ENCODE measurements at places on chromosomes 16 and 17.

DNA sequence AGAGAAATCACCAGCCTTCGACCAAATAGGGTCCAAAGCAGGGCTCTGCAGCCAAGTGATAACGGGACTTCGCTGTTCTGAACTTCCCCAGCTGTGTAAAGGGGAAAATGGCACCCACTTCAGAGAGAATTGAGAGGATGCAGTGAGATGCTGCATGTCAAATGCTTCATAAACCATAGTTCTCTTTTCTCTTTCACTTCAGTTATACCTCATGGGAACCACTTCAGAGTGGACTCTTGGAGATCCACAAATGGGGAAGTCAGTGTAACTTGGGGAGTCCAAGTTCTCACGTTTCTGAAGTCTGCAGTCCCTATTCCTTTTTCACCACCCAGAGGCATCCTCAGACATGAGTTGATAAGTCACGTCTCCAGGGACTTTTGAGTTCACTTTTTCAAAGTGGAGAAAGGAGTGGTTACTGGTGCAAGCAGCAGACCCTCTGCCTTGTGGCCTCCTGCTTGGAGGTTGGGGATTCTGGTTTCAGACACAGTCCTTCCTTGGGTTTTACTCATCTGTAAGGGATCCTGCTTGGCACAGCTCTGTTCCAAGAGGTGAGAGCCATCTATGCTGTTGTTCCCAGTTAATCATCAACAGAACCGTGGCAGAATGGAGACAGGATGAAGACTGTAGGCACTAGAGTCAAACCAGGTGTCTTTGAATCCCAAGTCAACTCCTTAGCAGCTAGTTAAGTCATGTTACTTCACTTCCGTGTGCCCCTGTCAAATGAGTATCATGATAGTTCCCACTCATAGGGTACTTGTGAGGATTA, 123.4 kb upstream of the NOL11 start:
- H3K4me3 ChIP-seq = no peak overlapping the region
- H3K27ac ChIP-seq = no peak overlapping the region
- no peaks in the 10 kb centered on the region for H3K4me1 ChIP-seq
- DNase-seq = no peak
- H3K36me3 ChIP-seq = no peaks in the 10 kb centered on the region
- no peaks in the 10 kb centered on the region for H3K27me3 ChIP-seq

- peaks cover 17% of the 10 kb centered on the region for H3K27me3 ChIP-seq
- no peak overlapping the region for H3K4me3 ChIP-seq
- no peak overlapping the region for H3K27ac ChIP-seq
- H3K36me3 ChIP-seq = no peaks in the 10 kb centered on the region
- DNase-seq = no peak
- peaks cover 7% of the 10 kb centered on the region for H3K4me1 ChIP-seq
Measured at GRCh38 chr17:39097150-39097519, 54.3 kb downstream of the PLXDC1 start.

- H3K4me1 ChIP-seq = no peaks in the 10 kb centered on the region
- no peak overlapping the region for H3K27ac ChIP-seq
- H3K4me3 ChIP-seq = no peak overlapping the region
- no peak for DNase-seq
- no peaks in the 10 kb centered on the region for H3K36me3 ChIP-seq
Measured at GRCh38 chr17:27242951-27243350, 51.0 kb upstream of the WSB1 start.

GRCh38 chr16:68643227-68643626, 1.9 kb upstream of the CDH3 start:
- DNase-seq = no peak
- no peak overlapping the region for H3K27ac ChIP-seq
- H3K27me3 ChIP-seq = peaks cover 37% of the 10 kb centered on the region
- peaks cover 28% of the 10 kb centered on the region for H3K4me1 ChIP-seq
- no peak overlapping the region for H3K4me3 ChIP-seq
- no peaks in the 10 kb centered on the region for H3K36me3 ChIP-seq

GRCh38 chr16:1929105-1929504, 10.9 kb upstream of the HS3ST6 start:
- peak overlapping the region; percentile 38 for H3K4me3 ChIP-seq
- peaks cover 6% of the 10 kb centered on the region for H3K4me1 ChIP-seq
- no peaks in the 10 kb centered on the region for H3K36me3 ChIP-seq
- no peak for DNase-seq
- H3K27me3 ChIP-seq = no peaks in the 10 kb centered on the region

DNA sequence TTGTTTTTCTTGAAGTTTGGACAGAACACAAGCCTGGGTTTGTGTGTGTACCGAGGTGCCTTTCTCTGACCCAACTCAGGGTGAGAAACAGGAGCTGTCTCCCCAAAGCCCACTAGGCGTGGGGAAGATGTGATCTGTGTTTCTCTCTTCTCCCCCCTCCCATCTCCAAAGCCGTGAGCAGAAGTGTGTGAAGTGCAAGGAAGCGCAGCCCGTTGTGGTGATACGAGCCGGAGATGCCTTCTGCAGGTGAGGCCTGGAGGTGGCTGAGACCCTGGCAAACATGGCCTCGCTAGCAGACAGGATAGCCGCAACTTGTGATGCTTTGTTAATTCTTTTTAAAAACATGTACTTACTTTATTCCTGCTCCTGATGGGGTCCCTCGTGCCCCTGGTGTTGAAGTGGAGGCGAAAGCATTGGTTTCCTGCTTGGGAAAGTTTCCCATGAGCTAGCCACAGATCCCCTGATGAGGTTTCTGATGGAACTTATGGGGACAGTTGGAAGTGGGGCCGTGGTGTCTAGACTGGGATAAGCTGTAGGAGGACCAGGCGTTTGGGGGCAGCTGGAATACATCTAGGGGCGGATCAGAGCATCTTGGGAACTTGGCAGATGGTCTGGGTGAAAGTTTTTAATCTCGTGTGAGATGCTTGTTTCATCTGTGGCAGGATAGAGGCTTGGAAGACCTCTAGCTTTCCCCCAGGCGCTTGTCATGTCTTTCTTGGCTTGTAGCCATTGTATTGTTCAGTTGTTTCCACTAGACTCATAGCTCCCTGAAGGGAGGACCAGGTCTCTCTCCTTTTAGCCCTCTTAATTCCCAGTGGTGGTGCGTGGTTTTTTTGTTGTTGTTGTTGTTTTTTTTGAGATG, 893 bp downstream of the CTU2 start:
- DNase-seq = no peak
- peak overlapping the region; percentile 88 for H3K4me3 ChIP-seq
- H3K36me3 ChIP-seq = peaks cover 3% of the 10 kb centered on the region
- H3K27ac ChIP-seq = peak overlapping the region; percentile 50
- H3K27me3 ChIP-seq = no peaks in the 10 kb centered on the region

- H3K36me3 ChIP-seq = no peaks in the 10 kb centered on the region
- DNase-seq = no peak
- no peak overlapping the region for H3K27ac ChIP-seq
- no peaks in the 10 kb centered on the region for H3K4me1 ChIP-seq
- H3K27me3 ChIP-seq = peaks cover 28% of the 10 kb centered on the region
- no peak overlapping the region for H3K4me3 ChIP-seq
Measured at GRCh38 chr17:46883871-46884520, 32.6 kb downstream of the WNT9B start.

- no peaks in the 10 kb centered on the region for H3K27me3 ChIP-seq
- DNase-seq = peak; percentile 99
- H3K27ac ChIP-seq = peak within 1 kb of the TSS; percentile 90
- H3K4me3 ChIP-seq = peak within 1 kb of the TSS; percentile 68
- H3K36me3 ChIP-seq = no peaks in the 10 kb centered on the region
Measured at GRCh38 chr17:81394921-81395599, at the start of gene BAHCC1. BAHCC1 (plus strand) TSS chr17:81395457; CDS start chr17:81399740, 4,283 bp downstream.

DNA sequence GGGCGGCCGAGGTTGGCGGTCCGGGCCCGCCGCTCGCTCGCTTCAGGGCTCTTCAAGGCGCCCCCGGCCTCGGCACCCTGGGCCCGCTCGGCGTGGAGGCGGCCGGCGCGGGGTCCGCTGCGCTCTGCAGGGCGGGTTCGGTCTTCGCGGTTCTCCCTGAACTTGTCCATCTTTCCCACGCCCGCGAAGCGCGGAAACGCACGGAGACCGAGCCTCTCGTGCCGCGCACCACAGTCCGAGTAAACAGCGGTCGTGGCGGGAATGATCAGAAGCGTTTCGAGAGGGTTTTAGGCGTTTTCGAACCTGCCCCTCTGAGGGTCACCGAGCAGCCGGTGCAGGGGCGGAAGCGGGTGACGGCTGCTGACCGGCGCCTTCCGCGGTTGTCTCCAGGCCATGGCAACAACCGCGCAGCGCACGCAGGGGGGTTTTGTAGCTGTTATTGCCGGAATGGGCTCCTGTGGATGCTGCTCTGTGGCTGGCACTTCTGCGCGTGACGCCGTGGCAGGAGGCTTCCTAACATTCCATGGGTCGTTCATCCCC, 414 bp downstream of the NARF start:
- peak overlapping the region; percentile 71 for H3K27ac ChIP-seq
- peaks cover 12% of the 10 kb centered on the region for H3K4me1 ChIP-seq
- DNase-seq = peak; percentile 16
- peak overlapping the region; percentile 91 for H3K4me3 ChIP-seq

DNA sequence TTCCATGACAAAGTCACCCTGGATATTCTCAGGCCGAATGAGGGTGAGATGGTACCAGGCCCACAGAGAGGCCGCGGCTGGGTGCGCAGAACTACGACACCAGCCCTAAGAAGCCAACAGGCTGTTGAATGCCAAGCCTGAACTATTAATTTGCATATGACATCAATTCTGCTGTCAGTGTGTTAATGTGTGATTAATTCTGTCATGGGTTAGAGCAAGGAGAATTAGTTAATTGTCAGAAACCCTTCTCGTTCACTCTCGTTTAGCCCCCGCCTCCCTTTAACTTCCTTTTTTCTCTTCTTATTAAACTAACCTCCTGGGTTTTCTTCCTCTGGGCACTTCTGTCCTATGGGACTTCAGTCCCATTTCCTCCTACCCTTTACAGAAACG, 123.4 kb downstream of the ZFHX3 start:
- no peak for DNase-seq
- no peak overlapping the region for H3K27ac ChIP-seq
- no peak overlapping the region for H3K4me3 ChIP-seq
- H3K36me3 ChIP-seq = no peaks in the 10 kb centered on the region
- H3K4me1 ChIP-seq = peaks cover 24% of the 10 kb centered on the region

- no peak overlapping the region for H3K4me3 ChIP-seq
- H3K4me1 ChIP-seq = peaks cover 3% of the 10 kb centered on the region
- no peak overlapping the region for H3K27ac ChIP-seq
Measured at GRCh38 chr17:32910769-32911168, 17.2 kb upstream of the TMEM98 start.

GRCh38 chr16:24520983-24521382, 18.4 kb upstream of the RBBP6 start:
- no peaks in the 10 kb centered on the region for H3K27me3 ChIP-seq
- H3K27ac ChIP-seq = no peak overlapping the region
- H3K4me3 ChIP-seq = no peak overlapping the region
- DNase-seq = no peak
- no peaks in the 10 kb centered on the region for H3K36me3 ChIP-seq

GRCh38 chr17:420479-421175, 68.0 kb upstream of the RPH3AL start:
- no peaks in the 10 kb centered on the region for H3K36me3 ChIP-seq
- no peak overlapping the region for H3K4me3 ChIP-seq
- no peaks in the 10 kb centered on the region for H3K4me1 ChIP-seq
- DNase-seq = no peak

DNA sequence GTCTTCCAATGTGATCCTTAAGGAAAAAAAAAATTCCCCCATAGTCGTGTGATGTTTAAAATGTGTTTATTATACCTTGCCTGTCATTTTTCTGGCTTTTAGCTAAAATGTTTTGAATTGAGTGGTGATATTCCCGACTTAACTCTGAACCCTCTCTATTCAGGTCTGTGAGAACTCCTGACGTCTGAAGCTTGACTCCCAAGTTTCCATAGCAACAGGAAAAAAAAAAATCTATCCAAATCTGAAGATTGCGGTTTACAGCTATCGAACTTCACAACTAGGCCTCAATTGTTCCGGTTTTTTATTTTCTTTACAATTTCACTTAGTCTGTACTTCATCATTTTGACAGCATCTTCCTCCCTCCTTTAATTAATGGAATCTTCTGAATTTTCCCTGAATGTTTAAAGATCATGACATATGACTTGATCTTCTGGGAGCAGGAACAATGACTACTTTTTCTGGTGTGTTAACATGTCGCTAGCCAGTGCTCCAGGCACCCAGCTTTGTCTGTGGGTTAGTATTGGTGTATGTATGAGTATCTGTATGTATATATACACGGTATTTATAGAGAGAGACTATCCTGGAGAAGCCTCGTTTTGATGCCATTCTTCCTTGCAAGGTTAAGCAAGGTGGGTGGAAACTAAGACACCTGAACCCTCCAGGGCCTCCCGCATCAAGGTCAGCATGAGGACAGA, 12.8 kb upstream of the HSBP1 start:
- no peaks in the 10 kb centered on the region for H3K4me1 ChIP-seq
- DNase-seq = no peak
- no peak overlapping the region for H3K27ac ChIP-seq
- no peaks in the 10 kb centered on the region for H3K27me3 ChIP-seq
- H3K36me3 ChIP-seq = no peaks in the 10 kb centered on the region

- no peaks in the 10 kb centered on the region for H3K27me3 ChIP-seq
- no peak for DNase-seq
- peaks cover 10% of the 10 kb centered on the region for H3K4me1 ChIP-seq
- no peaks in the 10 kb centered on the region for H3K36me3 ChIP-seq
- H3K4me3 ChIP-seq = no peak overlapping the region
- H3K27ac ChIP-seq = no peak overlapping the region
Measured at GRCh38 chr17:4485676-4486646, 12.7 kb upstream of the SPNS2 start.

DNA sequence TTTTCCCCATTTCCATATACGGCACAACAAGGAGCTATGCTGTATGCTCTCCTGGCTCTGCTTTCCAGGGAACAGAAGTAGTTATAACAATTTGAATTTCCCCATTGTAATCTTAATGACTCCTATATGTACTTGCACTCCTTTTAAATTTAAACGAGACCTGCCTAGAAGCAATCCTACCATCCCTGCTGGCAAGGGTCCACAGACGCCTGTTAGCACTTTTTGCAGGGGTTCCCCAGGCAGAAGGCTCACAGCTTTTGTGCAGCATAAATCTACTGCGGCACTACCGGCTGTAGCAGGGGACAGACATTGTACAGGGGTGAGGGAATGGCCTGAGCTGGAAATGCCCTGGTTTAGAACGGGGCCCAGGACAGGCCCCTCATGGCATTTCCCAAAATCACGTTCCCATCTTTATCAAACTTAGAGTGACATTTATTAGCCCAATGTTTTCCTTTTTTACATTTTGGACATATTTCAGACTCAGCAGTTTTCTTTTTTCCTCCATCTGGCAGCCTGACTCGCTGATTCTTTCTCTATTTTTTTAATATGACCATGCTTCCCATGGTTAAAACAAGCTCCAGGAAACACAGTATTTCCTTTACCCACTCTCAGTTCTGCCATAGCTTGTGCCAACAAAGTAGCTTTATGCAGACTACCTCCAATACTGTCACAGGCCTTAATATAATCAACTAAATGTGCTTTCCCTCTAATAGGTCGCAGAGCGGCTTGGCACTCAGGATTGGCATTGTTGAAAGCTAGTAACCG, 35.4 kb upstream of the USP22 start:
- DNase-seq = no peak
- peaks cover 12% of the 10 kb centered on the region for H3K4me1 ChIP-seq
- H3K27ac ChIP-seq = no peak overlapping the region
